HepG2 (cell line): ENCODE measurements at places on chromosomes 12 and 14.
A peak's percentile ranks its signal among the peaks of the same experiment; 100 is the strongest.

GRCh38 chr12:115507951-115508722, 769.4 kb downstream of the MED13L start:
- H3K4me3 ChIP-seq: no peak overlapping the region
- no peaks in the 10 kb centered on the region for H3K36me3 ChIP-seq
- DNase-seq: peak; percentile 94
- H3K4me1 ChIP-seq: peaks cover 30% of the 10 kb centered on the region
- H3K27ac ChIP-seq: peak overlapping the region; percentile 9

DNA sequence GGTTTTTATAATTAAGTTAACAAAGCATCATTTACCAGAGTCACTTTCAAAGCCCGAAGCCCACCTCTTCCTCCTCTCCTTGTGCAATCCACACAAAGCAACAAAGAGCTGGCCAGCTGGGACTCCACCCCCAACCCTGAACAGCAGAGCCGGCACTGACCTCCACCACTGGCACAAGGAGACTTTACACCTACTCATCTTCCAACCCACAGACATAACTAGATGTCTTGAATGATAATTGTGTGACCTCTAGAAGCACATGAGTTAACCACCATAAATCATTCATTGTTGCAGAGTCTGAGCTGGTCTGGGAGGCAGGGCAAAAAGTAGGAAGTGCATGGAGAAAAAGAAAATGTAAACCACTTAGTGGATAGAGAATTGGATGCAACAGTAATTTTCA, 72.2 kb downstream of the ST8SIA1 start:
- no peaks in the 10 kb centered on the region; the same call in 2 of the 3 replicates for H3K27me3 ChIP-seq
- no peak for DNase-seq
- H3K4me1 ChIP-seq: no peaks in the 10 kb centered on the region
- H3K36me3 ChIP-seq: no peaks in the 10 kb centered on the region
- no peak overlapping the region for H3K4me3 ChIP-seq

DNA sequence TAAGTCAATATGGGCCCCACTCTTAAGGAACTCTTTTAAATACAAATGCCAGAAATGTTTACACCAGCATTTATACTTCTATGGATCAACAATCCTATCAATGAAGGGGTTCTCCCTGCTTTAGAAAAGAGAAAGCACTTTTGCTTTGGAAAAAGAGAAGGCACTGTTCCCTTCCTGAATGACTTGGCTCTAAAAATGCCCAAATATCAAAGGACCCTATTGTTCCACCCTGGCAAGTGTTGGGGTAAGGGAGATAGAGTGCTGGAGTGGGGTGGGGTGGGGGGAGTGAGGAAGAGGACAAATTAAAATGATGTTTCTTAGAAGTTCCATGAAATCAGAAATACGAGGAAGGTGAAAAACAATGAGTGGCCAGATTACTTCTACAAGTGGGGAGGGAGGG, 131.6 kb upstream of the GRIN2B start:
- H3K4me1 ChIP-seq: no peaks in the 10 kb centered on the region
- no peak overlapping the region for H3K4me3 ChIP-seq
- no peak overlapping the region for H3K27ac ChIP-seq

DNA sequence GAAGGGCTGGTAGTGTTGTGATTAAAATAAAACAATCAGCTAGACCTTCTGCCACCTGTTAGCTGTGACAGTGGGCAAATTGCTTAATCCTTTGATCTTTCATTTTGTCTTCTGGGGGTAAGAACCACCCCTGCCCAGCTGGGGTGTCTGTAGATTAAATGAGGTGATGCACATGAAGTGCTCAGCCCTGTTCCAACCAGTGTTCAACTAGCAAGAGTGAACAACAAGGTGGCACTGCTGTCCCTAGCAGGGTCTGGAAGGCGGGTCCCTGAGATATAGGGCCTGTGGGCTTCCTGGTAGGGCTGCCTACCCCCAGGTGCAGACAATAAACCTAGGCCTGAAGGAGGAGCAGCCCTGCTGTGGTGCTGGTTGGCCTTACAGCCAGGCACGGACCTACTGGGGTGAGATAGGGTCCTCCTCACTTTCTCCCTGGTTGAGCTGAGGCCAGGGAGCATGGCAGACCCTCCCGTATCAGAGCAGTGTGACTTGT, 60.6 kb downstream of the ARL6IP4 start:
- H3K27me3 ChIP-seq: no peaks in the 10 kb centered on the region
- H3K4me1 ChIP-seq: 0 out of 2 replicates have a peak, but pooled peaks cover 5% of the 10 kb centered on the region
- no peak overlapping the region for H3K27ac ChIP-seq
- H3K4me3 ChIP-seq: no peak overlapping the region
- H3K36me3 ChIP-seq: no peaks in the 10 kb centered on the region

GRCh38 chr12:81255456-81255855, 177.6 kb downstream of the ACSS3 start:
- H3K4me1 ChIP-seq: no peaks in the 10 kb centered on the region
- H3K36me3 ChIP-seq: peaks cover 27% of the 10 kb centered on the region; the same call in 2 of the 3 replicates
- no peak overlapping the region for H3K4me3 ChIP-seq
- H3K27me3 ChIP-seq: no peaks in the 10 kb centered on the region
- H3K27ac ChIP-seq: no peak overlapping the region

DNA sequence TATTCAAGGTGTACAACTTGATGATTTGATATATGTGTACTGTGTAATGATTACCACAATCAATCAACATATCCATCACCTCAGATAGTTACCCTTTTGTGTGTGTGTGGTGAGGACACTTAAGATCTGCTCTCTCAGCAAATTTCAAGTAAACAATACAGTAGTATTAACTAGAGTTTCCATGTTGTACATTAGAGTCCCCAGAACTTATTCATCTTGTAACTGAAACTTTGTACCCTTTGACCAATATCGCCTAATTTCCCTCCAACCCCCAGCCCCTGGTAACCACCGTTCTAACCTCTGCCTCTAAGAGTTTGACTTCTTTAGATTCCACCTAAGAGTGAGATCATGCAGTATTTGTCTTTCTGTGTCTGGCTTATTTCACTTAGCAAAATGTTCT, 12.1 kb downstream of the ADCK1 start:
- no peak overlapping the region for H3K27ac ChIP-seq
- H3K4me3 ChIP-seq: no peak overlapping the region
- H3K27me3 ChIP-seq: no peaks in the 10 kb centered on the region

- H3K4me1 ChIP-seq: no peaks in the 10 kb centered on the region
- H3K36me3 ChIP-seq: no peaks in the 10 kb centered on the region
- DNase-seq: no peak
- no peak overlapping the region for H3K4me3 ChIP-seq
Measured at GRCh38 chr12:132397152-132397933, 68.0 kb upstream of the GALNT9 start.

DNA sequence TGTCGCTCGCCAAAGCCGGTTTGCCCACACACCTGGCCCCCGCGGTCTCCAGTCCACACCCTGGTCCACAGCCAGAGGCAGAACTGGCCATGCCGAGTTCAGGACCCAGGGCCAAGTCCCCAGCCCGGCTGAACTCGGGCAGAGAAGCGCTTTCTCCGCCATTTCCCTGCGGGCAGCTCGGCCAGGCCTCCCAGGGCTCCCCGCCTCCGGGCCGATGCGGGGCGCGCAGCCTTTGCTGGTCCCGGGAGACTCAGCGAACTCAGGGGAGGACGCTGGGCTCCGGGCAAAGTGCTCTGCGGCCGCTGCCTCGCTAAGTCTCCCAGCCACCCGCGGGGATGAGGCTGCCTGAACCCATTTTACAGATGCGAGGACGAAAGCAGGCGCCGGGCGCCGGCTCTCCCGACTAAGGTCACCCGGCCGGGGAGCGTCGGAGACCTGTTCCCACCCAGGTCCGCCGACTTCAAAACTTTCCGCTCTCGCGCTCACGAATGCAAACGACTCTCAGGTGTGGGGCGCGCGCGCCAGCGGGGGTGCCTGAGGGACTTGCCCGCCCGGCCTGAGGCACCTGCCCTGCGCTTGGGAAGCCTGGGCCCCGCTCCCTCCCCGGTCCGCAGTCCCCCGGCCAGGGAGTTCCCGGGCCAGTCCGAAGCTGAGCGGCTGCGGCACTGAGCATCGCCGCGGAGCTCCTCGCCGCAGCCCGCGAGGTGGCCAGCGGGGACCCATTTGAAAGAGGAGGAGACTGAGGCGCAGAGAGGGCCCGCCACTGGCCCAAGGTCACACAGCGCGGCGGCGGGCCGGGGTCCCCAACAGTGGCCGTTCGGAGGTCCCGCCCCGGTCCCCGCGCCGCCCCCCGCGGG, 627 bp downstream of the TESC start:
- H3K36me3 ChIP-seq: no peaks in the 10 kb centered on the region; the same call in 1 of the 2 replicates
- H3K4me3 ChIP-seq: peak overlapping the region; percentile 91
- H3K4me1 ChIP-seq: peaks cover 78% of the 10 kb centered on the region
- DNase-seq: no peak

GRCh38 chr12:71748081-71748850, 6.4 kb upstream of the RAB21 start:
- no peak for DNase-seq
- H3K36me3 ChIP-seq: no peaks in the 10 kb centered on the region
- H3K27ac ChIP-seq: no peak overlapping the region
- no peaks in the 10 kb centered on the region; the same call in 1 of the 2 replicates for H3K27me3 ChIP-seq
- peaks cover 10% of the 10 kb centered on the region for H3K4me1 ChIP-seq

DNA sequence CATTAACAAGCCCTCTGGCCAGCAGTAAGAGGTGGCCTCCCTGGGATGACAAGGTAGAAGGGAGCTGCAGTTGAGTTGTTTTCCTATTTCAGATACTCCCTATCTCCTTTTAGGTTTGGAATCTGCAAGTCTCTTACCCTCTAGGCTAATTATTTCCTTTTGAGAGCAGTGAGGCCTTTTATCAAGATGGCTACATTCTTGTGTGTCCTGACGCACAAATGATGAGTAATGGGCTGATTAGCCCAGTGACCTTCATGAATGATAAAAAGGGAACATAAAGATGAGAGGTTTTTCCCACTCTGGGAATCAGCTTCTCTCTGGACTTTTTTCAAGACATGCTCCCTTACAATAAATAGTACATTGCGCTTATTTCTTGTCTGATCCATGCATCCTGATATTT, 22.9 kb downstream of the DYRK2 start:
- H3K4me3 ChIP-seq: no peak overlapping the region
- no peaks in the 10 kb centered on the region for H3K4me1 ChIP-seq
- no peak for DNase-seq
- H3K27me3 ChIP-seq: no peaks in the 10 kb centered on the region
- H3K36me3 ChIP-seq: no peaks in the 10 kb centered on the region
- H3K27ac ChIP-seq: no peak overlapping the region

DNA sequence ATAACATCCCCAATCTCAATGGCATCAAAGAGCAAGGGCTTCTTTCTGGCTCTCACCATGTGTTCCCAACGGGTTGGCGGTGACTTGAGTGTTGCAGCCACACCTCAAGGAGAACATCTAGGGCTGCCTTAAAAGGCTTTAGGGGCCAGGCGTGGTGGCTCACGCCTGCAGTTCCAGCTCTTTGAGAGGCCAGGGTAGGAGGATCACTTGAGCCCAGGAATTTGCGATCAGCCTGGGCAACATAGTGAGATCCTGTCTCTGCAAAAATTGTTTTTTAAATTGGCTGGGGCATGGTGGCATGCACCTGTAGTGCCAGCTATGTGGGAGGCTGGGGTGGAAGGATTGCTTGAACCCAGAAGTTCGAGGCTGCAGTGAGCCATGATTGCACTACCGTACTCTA, 14.9 kb downstream of the RFLNA start:
- DNase-seq: no peak
- peaks cover 4% of the 10 kb centered on the region for H3K27me3 ChIP-seq
- H3K4me1 ChIP-seq: no peaks in the 10 kb centered on the region
- H3K27ac ChIP-seq: no peak overlapping the region
- no peaks in the 10 kb centered on the region for H3K36me3 ChIP-seq

DNA sequence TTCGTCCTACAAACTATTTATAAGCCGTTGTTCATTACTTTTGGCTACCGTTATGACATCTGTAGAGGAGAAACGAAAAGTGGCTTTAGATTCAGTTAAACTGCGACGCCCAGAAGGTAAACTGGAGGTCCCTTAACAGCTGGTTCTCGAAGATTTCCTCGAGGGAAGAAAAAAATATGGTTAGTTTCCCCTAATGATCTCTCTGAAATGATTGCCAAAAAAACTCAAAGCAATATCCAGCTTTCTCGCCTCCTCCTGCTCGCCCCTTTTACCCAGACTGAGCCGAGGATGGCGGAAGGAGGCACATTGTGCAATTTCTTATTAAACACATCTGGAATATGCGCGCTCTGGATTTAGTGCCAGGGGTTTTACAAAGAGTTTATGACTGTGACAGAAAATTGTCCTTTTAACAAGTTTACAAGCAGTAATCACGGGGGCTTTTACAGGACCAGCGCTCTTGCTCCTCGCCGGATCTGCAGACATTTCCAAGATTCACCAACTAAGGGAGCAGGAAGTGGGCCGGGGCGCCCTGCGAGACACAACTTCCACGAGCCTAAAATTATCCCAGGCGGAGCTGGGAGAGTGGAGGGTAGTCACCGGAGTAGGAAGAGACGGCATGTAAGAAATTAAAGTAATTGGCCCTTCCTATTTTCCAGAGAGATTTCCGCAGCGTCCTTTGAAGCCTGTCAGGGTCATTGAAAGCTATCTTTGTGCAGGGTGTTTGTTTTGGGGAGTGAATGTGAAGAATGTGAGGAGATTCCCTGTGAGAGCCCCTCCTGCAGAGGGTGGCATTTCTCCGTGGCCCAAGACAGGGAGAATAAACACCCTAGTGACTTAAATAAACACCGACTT, 5.6 kb downstream of the SIX1 start:
- peak; percentile 80 for DNase-seq
- H3K36me3 ChIP-seq: no peaks in the 10 kb centered on the region
- peaks cover 37% of the 10 kb centered on the region for H3K4me1 ChIP-seq
- H3K27me3 ChIP-seq: no peaks in the 10 kb centered on the region
- H3K27ac ChIP-seq: peak overlapping the region; percentile 22
- H3K4me3 ChIP-seq: no peak overlapping the region

DNA sequence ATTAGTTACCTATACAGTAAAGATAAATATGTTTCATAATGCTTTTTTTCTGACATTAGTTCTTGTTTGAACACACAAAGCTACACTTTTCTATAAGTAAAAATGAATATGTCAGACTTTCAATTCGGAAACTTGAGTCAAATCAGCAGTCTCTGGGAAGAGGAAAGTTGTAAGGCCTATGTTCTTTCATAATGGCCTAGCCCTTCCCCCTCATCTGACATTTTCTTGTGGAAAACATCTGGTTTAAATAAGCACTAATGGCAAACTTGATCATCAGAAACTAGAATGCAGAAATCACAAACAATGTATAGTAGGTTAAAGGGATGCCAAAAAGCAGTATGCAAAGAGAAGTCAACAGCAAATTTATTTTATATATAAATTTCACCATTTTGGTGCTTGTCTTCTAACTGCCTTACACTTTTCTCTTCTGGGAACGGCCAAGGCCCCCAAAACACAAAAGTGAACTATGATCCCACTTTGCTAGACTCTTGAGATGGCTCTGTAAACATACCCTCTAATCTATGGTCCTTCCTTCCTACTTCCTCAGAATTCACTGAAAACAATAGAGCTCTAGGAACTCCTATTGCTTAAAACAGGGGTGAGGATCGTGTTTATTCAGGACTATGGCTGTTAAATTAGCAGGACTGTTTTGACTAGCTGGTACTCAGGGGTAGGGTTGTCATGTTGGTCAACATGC, 444.1 kb downstream of the RAD51B start:
- H3K4me1 ChIP-seq: 0 out of 2 replicates have a peak, but pooled peaks cover 6% of the 10 kb centered on the region
- H3K27me3 ChIP-seq: no peaks in the 10 kb centered on the region
- H3K27ac ChIP-seq: no peak overlapping the region
- H3K36me3 ChIP-seq: no peaks in the 10 kb centered on the region
- DNase-seq: no peak

DNA sequence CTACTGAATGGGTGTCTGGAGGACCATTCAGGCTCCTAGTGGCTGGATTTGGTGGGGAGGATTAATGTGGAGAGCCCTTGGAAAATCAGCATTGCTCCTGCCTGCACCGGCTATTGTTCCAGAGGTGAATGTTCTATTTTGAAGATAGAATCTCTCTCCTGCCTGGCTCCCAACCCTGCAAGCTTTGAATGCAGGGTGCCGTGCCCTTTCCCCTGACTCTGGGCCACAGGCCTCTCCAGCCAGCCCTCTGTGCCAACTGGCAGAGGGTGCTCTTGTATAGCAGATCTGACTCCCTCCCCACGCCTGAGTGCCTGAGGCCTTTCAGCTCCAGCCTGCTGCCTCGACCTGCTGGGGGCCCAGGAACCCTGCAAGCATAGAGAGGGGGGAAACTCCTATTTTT, 106.8 kb downstream of the TMEM260 start:
- H3K36me3 ChIP-seq: no peaks in the 10 kb centered on the region
- no peaks in the 10 kb centered on the region for H3K4me1 ChIP-seq
- H3K27ac ChIP-seq: no peak overlapping the region
